ENCODE measurements at places on chromosomes 2 and 18.

DNA sequence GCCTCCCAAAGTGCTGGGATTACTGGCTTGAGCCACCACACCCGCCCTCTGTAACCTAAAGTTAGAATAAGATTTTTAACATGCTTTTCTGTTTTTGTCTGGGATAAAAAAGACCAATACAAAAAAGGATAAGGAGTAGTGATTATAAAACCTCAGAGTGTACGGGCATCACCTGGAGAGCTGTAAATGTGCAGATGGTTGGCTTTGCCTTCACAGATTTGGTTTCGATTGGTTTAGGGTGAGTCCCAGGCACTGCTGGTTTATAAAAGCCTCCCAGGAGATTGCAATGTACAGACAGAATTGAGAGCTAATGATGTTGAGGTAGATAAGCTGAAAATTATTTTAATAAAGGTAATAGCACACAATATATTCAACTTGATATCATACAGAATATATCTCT, 289.7 kb upstream of the FSHR start:
- DNase-seq, result no peak

GRCh38 chr2:67070826-67071225, 326.3 kb upstream of the ETAA1 start:
- DNase-seq, result no peak

GRCh38 chr2:121103960-121104359, 181.0 kb downstream of the TFCP2L1 start:
- no peak for DNase-seq

- DNase-seq, result no peak
These were observed 107.1 kb upstream of the TPO start for GRCh38 chr2:1306014-1306686.

DNA sequence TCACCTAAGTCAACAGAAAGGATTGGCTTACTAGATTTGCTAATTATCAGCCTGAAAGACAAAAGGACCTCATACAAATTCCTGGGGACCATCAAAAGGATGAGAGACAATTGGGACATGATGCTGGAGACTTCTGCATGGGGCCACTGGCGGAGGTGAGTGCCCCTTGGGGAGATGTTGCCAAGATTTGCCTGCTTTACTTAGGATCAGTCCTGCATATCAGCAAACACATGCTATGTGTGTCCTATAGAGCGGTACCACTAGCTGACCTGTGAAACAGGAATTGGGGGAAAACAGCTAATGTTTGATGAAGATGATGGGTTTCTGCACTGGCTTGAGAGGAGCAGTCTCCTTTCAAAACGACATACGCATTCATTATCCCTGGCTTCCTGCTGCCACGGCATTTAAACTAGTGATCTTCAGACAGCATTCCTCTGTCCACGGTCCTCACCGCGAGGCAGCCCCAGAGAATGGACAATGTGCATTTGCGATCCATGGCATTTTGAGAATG, 104.2 kb downstream of the TGIF1 start:
- no peak for DNase-seq

DNA sequence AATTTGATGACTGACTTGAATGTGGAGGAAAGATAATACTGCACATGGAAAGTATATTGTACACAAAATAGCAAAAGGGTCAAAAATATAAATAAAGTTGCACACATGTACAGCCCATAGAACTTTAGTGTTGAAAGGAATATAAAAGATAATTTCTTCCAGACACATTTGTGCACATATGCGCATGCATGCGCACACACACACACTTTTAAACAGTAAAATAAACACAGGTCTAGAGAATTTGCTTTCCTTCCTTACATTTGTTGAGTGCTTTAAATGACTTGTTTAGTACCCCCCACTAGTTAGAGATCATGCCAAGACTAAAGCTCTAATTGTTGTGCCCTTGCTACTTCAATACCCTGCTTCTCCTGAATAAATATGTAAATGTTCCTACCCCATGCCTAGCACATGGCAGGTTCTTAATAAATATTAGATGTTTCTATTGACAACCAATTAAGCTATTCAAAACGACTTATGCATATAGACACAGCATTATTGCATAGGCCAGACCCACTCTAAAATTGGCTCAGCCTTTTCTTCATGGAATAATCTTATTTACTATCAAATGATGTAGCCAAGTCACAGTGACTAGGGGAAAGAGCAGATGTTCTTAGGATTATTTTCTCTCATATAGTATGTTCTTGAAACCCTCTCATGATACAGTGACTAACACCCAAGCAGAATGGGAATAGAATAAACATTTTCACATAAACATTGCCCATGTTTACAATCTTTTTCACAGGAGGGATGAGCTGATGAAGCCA, 165.5 kb upstream of the ACVR2A start:
- no peak for DNase-seq

DNA sequence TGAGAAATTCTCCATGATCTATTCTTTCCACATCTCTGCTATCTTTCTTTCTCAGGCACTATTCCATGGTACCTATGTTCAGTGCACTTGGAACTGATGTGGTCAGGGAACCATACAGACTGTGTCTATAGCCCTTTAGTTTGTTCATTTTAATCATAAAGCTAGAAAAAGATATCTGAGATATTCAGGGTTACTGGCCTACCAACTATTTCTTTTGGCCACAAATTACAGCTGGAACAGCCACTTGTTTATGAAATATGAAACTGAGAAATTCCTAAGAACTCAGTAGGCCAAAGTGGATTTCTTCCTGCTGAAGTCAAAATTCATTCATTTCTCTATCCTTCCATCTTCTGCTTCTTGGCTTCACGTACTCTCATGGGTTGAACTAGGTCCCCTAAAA, 22.8 kb upstream of the LYPD1 start:
- no peak for DNase-seq

GRCh38 chr2:226906163-226906693, 70.4 kb downstream of the RHBDD1 start:
- no peak for DNase-seq

DNA sequence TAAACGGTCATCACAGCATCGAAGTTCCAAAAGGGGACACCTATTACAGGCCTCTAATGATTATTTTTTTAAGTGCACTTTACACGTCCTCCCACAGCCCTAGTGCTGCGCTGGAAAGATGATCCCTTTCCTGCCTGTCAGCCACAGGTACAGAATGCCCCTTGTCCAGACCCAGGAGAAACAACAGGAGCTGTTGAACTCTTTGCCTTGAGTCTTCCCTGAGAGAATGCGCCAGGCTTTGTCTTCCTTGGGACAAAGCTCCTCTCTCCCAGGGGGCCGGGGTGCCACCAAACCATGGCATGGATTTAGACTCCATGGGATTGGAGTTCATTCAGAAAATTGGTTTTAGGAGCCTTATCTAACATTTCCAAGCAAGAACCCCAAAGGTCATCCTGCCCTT, 319.0 kb upstream of the SOX11 start:
- no peak for DNase-seq

- DNase-seq, result no peak
These were observed 20.9 kb upstream of the TANK start for GRCh38 chr2:161139098-161139987.
